ENCODE measurements at places on chromosomes 2 and 18.

DNA sequence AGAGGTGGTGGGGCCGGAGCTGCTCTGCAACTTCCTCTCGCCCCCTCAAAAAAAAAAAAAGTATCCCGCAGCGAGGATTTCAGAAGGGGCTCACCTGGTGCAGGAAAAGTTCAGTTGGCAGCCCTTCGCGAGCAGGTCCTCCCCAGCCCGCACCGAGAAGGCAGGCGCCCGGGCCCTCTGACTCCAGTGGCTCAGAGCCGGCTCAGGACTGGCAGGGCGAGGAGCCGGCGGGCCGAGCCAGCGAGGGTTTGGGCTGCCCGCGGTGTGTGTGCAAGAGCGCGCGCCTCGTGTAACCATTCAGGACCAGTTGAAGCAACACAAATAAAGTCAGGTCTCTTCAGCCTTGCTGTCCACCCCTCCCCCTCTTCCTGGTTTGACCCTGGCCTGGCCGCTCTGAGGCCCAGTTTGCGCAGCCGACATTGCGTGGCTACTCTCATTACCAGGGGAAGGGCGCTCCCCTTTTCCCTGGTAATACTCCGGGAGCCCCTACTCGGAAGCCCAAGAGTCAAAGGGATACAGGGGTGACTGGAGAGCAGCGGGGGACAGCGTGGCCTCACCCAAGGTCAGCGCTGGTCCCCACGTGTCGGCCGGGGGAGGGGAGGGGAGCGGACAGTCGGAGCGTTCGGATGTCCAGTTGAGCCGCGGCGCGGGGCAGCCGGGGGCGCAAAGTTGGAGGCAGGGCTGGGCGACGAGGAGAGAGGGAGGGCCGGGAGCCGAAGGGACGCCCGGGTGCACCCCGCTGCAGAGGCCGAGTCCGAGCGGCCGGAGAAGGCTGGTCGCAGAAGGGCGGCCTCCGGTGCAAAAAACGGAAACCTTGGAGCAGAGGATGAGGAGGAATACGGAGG lies 12.3 kb downstream of the EN1 start:
- no peak for DNase-seq

- DNase-seq: no peak
These were observed 38.0 kb downstream of the MARCO start for GRCh38 chr2:118980022-118980421.

DNA sequence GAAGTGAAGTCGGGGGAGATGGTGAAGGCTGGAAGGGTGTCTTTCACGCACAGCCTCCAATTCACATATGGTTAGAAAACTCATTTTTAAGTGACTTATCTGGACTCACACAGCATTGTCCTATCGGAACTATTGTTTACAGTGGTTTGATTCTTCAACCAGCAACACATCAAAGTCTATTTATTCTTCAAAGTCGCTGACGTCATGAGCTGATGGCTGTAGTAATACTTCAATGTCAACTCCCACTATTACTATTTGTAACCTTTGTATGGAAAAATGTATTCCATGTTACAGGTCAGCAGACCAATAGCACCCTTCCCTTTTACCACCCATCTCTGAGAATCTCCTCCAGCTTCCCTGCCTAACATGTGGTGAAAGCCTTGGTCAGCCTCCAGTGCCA lies 47.8 kb upstream of the TMEM163 start:
- no peak for DNase-seq

GRCh38 chr18:13440277-13441248 lies 222.0 kb downstream of the LDLRAD4 start:
- no peak for DNase-seq

- no peak for DNase-seq
These were observed 279.4 kb downstream of the EIPR1 start for GRCh38 chr2:3098231-3098630.

- no peak for DNase-seq
These were observed 110.0 kb downstream of the HDAC4 start for GRCh38 chr2:239290618-239291474.

GRCh38 chr18:13797157-13797611 lies 26.8 kb upstream of the MC5R start:
- DNase-seq: no peak

- no peak for DNase-seq
These were observed 189.3 kb downstream of the SH3RF3 start for GRCh38 chr2:109318150-109318948.

GRCh38 chr18:80126797-80127196 lies 17.7 kb downstream of the ADNP2 start:
- DNase-seq: no peak

DNA sequence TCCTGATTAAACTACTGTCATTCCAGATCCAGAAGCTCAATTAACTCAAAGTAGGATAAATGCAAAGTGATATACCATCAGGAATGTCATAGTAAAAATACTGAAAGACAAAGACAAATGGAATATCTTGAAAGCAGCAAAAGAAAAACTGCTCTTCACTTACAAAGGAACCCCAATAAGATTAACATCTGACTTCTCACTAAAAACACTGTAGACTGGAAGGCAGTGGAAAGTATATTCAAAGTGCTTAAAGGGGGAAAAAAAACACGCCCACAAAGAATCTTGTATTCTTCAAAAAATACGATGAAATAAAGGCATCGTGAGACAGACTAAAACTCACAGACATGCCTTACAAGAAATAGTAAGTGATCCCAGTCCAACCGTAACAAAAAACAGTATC lies 195.7 kb downstream of the DOK6 start:
- DNase-seq: no peak

- no peak for DNase-seq
These were observed 76.1 kb downstream of the KCNF1 start for GRCh38 chr2:10987861-10988260.

GRCh38 chr2:70113359-70114070 lies 26.2 kb downstream of the PCBP1 start:
- no peak for DNase-seq

DNA sequence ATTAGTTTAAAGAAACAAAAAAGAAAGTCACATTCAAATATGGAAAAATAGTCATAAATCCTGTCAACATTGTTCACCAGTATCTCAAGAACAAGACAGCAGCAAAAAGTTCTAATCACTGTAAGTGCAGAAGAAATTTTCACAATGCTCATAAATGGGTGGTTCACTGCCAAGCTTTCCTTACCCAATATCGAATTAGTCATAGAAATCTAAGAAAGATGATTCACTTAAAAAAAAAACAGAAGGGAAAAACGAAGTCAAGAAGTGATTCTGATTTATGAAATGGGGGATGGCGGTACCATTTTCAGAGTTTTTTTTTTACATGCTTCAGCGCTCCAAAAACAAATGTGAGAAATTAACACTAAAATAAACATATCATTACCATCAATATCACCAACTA lies 156.7 kb downstream of the EXOC6B start:
- DNase-seq: no peak

DNA sequence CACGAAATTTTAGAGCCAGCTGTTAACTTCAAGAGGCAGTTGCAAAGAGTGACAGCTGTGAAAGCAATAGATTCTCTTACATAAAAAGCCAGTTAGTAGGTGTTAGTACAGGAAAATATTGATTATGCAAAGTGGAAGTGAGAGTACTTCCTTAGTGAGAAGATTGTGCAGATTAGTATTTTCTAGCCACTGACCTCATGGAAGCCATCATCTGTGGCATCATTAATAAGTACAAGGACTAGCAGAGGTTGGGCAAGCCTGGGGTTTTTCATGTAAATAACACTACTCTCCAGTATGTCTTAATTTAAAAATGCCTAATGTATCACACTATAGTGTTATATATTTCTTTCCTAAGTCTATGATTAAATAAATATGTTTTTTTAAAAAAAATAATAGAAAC lies 166.2 kb upstream of the DTNA start:
- DNase-seq: no peak

- no peak for DNase-seq
These were observed 2.3 kb downstream of the VAPA start for GRCh38 chr18:9916077-9916639.

GRCh38 chr2:170271340-170271739 lies 93.4 kb downstream of the MYO3B start:
- no peak for DNase-seq

DNA sequence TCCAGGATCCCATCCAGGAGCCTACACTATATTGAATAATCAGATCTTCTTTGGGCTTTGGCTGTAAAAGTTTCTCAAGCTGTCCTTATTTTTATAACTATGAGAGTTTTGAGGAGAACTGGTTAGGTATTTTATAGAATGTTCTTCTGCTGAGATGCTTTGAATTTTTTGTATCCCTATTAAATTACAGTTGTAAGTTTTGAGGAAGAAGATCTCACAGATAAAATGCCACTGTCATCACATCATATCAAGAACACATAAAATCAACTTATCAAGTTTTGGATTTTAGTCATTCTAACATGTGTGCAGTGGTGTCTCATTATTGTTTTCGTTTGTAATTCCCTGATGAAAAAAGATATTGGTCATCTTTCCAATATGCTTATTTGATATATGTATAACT lies 260.2 kb upstream of the COL3A1 start:
- no peak for DNase-seq

GRCh38 chr2:144526831-144527230 lies 6.9 kb upstream of the ZEB2 start:
- DNase-seq: no peak

GRCh38 chr2:187644981-187645380 lies 90.7 kb upstream of the TFPI start:
- no peak for DNase-seq

DNA sequence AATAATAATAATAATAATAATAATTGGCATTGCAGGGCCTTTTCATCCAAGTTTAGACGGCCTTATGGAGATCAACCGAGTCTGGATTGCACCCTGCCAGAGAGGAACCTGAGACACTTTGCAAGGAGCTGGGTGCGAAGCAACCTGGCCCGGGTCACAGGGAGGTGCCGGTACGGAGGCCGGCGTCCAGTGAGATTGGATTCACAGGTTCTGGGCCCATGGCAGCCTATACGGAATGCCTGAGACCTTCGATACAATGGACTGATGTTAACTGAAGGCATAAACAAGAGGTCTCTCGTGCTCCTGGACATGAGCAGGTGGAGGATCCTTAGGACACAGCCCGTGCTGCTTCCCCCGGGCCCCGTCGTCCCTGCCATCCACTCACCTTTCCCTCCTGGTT lies 416.5 kb upstream of the SALL3 start:
- DNase-seq: no peak

- no peak for DNase-seq
These were observed 249.3 kb upstream of the GULP1 start for GRCh38 chr2:188042412-188042811.

GRCh38 chr2:108579623-108580022 lies 45.4 kb downstream of the LIMS1 start:
- DNase-seq: no peak

- DNase-seq: no peak
These were observed 80.8 kb upstream of the PPP1CB start for GRCh38 chr2:28670856-28671255.

GRCh38 chr18:37409878-37410277 lies 155.7 kb downstream of the CELF4 start:
- no peak for DNase-seq

DNA sequence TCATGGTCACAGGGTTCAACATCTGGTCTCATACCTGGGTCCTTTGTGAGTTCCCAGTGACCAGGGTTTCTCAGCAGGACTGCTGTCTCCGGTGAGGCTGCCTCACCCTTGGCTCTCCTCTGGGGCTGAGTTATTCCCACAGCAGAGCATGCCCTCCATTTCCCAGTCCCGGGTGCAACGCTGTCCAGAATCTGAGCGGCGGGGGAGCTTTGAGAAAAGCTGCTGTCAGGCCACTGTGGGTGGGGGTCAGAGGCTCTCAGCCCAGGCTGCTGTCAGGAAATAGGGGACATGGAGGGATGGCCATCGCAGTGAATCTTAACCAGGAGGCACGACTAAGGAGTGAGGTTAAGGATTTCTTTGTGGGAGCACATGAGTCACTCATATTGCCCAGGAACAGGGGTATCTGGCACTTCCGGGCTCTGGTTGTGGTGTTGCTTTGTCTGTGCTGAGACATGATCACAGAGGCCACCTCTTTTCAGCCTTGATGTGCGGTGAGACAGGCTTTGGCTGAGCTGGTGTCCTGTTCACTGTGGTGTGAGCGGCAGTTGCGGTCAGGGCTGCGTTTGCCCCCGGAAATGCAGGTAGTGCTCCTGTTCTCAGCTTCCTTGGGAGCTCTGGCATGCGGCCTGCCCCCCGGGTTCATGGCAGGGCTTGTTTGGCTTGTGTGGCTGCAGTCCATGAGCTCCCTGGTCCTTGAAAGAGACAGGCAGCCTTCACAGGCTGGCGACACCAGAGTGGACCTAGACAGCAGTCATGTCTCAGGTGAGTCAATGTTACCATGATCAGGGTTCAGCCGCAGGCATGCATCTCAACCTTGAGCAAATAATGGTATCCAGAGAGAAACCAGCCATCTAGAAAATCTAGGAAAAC lies 310.7 kb upstream of the MYT1L start:
- DNase-seq: no peak

DNA sequence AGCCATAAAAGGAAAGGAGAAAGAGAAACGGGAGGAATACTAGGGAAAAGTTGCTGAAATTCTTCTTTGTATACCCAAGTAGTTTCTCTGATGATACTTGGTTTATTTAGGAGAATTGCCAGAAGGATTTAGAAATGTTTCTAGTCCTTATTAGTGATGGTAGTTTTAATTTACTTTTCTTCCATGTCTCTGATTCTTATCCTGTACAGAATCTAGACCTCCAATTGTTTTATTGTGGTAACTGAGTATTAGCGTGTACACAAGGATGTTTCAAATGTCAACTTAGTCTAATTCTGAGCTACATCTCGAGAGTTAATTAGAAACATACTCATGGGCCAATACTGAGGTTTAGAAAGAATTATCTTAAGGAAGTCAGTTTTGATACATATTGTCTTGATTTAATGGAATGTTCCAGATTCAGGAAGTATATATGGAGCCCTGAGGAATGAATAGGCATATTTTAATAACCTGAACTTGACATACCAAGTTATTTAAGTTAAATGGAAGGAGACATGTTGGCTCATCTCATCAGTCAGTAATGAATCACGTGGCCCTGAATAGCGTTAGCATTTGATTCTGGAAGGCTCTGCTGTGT lies 219.6 kb downstream of the LTBP1 start:
- no peak for DNase-seq

DNA sequence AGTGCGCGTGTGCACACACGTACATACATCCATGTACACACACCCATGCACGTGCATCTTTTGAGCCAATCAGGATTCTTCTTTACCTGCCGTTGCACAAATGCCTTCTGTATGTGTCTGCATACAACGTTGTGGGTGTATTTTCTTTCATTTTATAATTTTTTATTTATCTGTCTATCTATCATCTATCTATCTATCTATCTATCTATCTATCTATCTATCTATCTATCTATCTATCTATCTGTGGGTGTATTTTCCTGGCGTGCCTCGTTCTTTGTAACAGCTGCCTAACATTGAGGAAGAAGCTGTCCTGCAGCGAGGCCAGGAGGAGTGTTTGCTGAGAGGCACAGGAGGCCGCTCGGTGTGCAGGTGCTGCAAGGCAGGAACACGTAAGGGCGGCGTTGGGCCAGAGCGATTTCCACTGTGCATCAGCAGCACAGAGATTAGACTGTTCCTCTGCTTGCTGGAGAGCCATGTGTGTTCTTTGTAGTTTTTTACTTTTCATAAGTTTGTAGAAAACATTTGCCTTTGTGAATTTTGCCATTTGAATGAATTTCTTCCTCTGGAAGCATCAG lies 84.4 kb downstream of the DGKD start:
- DNase-seq: no peak

GRCh38 chr2:10359246-10359645 lies 56.5 kb downstream of the HPCAL1 start:
- DNase-seq: no peak

- DNase-seq: no peak
These were observed 115.8 kb downstream of the CABLES1 start for GRCh38 chr18:23250893-23251656.

GRCh38 chr2:67255933-67256615 lies 141.1 kb upstream of the ETAA1 start:
- no peak for DNase-seq
